A673 (cell line): ENCODE measurements at places on chromosomes 4 and X. TPM values are rescaled to one million over a fixed set of nuclear protein-coding genes. Genes with fewer than 3 reads are reported as not detected.

The DSPP gene
- total RNA-seq, result not detected in 2 replicates

The FAAH2 gene
- total RNA-seq, result 0.24 TPM in 1 of 2 replicates, not detected in the other

The PCYT1B gene
- 3.6 and 4.3 TPM in 2 replicates for total RNA-seq

The CFAP47 gene
- 1.7 and 1.8 TPM in 2 replicates for total RNA-seq

The TMSB15C gene
- total RNA-seq, result 8.2 and 10.8 TPM in 2 replicates

The MAGEC3 gene
- not detected in 2 replicates for total RNA-seq

The NUDT10 gene
- 7.2 and 9.4 TPM in 2 replicates for total RNA-seq

The LAP3 gene
- 53.8 and 54.1 TPM in 2 replicates for total RNA-seq

The MSL3 gene
- total RNA-seq, result 15.8 and 18.2 TPM in 2 replicates

The PRKG2 gene
- total RNA-seq, result not detected in 2 replicates

The UCHL1 gene
- total RNA-seq, result 908 and 959 TPM in 2 replicates

The CT83 gene
- not detected in 2 replicates for total RNA-seq

The VCX3A gene
- total RNA-seq, result not detected in 2 replicates

The VGLL1 gene
- total RNA-seq, result not detected in 2 replicates

The RPS6KA3 gene
- total RNA-seq, result 32.3 and 33.6 TPM in 2 replicates

The FBXO8 gene
- 11.7 and 13.5 TPM in 2 replicates for total RNA-seq

The NPNT gene
- 0.45 and 0.50 TPM in 2 replicates for total RNA-seq

The TASL gene
- not detected in 2 replicates for total RNA-seq
